CD4-positive, alpha-beta T cell (primary cell): ENCODE measurements at places on chromosomes 13 and 19.

GRCh38 chr13:110445183-110445582 is 116.3 kb downstream of the RAB20 start:
- peak; percentile 33 for DNase-seq

- peak; percentile 7 for DNase-seq
Observed at GRCh38 chr19:17052439-17052838, 22.8 kb downstream of the HAUS8 start.

DNA sequence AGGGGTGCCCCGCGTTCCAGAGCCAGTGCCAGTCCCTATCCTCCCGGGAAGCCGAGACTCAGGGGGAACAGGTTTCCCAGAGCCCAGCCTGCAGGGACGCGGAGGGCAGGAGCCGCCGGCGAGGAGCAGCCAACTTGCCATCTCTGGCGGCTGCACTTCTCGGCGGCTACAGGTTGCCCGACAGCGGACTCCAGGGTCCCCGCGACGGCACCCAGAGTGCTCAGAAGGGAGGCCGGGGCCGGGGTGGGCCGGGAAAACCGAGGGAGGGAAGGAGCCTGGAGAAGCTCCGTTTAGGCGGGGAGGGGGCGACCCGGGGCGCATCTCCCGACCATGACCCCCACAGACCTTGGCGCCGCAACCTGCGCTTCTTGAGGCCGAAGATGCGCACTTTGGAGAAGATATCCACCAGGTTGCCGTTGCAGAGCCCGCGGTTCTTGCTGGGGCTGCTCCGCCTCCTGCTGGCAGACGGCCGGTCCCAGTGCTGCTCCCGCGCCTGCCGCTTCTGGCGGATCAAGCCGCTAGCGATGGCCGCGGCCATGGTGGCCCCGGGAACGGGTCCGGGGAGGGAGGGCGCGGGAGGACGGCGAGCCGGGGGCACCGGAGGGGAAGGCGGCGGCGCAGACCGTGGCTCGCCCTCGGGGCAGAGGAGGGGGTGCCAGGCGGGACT is 463.8 kb downstream of the ITGBL1 start:
- DNase-seq = no peak

GRCh38 chr19:30521937-30522336 is 149.8 kb downstream of the ZNF536 start:
- no peak for DNase-seq

GRCh38 chr19:38352611-38353010 is 17.0 kb downstream of the CATSPERG start:
- no peak for DNase-seq

GRCh38 chr19:12494260-12494860 is 9.7 kb upstream of the ZNF709 start:
- no peak for DNase-seq

- DNase-seq = peak; percentile 78
Observed at GRCh38 chr19:10797541-10798256, 38.3 kb downstream of the TMED1 start.

GRCh38 chr19:42762789-42763188 is 2.7 kb downstream of the PSG8 start:
- no peak for DNase-seq

- no peak for DNase-seq
Observed at GRCh38 chr13:37667702-37668101, 69.1 kb upstream of the POSTN start.

DNA sequence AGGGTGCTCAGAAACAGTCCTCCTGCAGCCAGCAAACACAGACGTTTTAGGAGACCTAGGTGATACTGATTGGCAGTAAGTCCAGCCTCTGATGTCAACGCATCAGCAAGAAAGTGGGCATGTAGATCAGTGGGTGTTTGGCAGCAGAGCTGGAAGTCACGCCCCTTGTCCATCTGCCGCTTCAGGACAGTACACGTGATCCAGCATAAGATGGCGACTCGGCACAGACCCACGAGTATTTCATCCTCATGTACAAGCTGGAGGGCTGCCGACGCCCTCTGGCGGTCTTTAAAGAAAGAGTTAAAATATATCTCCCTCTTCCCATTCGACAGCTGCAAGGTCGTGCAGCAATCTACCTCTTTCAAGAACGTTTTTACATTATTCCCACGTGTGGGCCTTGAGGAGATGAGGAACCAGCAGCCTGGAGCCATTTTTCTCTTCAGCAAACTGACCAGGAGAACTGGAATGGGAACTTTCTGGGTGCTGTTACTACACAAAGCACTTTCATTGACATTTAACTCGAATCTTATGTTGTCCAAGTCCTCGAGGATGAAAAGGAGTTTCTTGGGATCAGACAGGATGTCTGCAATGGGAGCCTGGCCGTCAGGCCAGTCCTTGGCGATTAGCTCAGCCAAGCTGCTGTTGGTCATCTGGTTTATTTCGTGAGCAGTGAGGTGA is 22.3 kb downstream of the NLRP11 start:
- no peak for DNase-seq

- no peak for DNase-seq
Observed at GRCh38 chr13:47256618-47257017, 359.8 kb upstream of the HTR2A start.

- no peak for DNase-seq
Observed at GRCh38 chr13:30711837-30712236, 23.5 kb upstream of the ALOX5AP start.

DNA sequence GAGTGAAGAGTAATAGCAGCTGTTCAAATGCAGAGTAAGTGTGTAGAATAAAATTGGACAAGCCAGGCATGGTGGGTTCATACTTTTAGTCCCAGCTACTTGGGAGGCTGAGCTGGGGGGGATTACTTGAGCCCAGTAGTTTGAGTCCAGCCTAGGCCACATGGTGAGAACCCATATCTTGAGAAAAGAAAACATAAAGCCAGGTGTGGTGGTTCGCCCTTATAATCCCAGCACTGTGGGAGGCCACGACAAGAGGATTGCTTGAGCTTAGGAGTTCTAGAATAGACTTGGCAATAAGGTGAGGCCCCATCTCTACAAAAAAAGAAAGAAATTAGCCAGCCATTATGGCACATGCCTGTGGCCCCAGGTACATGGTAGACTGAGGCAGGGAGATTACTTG is 1241.1 kb downstream of the UQCRFS1 start:
- no peak for DNase-seq

GRCh38 chr13:106318941-106319411 is 216.5 kb downstream of the EFNB2 start:
- DNase-seq = no peak

- DNase-seq = no peak
Observed at GRCh38 chr13:23684647-23685046, 114.4 kb downstream of the TNFRSF19 start.

GRCh38 chr13:21670006-21670882 is 629 bp upstream of the FGF9 start:
- peak; percentile 42 for DNase-seq

- DNase-seq = no peak
Observed at GRCh38 chr13:29196409-29197074, 376.4 kb downstream of the MTUS2 start.

GRCh38 chr19:34664168-34664567 is 12.8 kb downstream of the SCGB2B2 start:
- no peak for DNase-seq

- no peak for DNase-seq
Observed at GRCh38 chr19:38891771-38892170, 7.6 kb downstream of the SIRT2 start.

DNA sequence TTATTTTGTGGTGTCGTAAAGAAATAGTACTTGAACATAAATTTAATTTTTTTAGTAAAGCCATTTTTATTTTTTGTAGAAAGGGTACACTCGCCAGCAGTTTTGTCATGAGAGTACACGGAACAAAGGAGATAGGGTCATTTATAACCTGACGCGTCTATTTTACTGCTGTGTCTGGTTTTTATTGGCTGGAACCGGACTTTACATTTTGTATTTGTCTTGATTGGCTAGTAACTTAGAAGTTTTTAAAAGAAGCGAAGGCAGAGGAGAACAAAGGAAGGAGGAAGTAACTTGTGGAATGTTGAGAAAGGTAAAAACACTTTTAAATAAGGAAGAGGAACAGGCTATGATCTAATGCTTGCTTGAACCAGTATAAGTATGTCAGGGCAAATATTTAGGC is 43.5 kb downstream of the TRPM4 start:
- no peak for DNase-seq

DNA sequence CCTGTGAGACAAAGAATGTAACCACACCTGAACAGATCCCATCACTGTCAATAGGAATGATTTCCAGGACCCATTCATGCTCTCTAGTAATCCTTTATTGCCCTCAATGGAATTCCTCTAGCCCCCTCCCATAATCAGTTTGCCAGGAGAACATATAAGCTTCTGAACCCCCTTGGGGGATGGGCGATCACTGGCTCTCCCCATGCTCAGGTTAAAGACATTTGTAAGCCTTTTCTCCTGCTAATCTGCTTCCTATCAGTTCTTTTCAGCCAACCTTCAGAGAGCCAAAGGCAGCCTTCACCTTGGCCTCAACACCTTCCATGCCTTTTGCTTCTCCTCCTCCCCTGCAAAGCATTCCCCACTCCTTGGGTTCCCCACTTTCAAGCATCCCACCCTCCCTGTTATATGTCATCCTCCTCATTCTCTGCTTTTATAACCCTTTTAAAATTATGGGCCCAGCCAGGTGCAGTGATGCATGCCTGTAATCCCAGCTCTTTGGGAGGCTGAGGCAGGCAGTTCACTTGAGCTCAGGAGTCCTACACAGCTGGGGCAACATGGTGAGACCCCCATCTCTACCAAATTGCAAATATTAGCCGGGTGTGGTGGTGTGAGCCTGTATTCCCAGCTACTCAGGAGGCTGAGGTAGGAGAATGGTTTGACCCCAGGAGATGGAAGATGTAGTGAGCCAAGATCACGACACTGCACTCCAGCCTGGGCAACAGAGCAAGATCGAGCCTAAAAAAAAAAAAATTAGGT is 12.4 kb downstream of the DPRX start:
- DNase-seq = no peak

GRCh38 chr13:26390203-26390602 is 136.3 kb downstream of the CDK8 start:
- DNase-seq = no peak

DNA sequence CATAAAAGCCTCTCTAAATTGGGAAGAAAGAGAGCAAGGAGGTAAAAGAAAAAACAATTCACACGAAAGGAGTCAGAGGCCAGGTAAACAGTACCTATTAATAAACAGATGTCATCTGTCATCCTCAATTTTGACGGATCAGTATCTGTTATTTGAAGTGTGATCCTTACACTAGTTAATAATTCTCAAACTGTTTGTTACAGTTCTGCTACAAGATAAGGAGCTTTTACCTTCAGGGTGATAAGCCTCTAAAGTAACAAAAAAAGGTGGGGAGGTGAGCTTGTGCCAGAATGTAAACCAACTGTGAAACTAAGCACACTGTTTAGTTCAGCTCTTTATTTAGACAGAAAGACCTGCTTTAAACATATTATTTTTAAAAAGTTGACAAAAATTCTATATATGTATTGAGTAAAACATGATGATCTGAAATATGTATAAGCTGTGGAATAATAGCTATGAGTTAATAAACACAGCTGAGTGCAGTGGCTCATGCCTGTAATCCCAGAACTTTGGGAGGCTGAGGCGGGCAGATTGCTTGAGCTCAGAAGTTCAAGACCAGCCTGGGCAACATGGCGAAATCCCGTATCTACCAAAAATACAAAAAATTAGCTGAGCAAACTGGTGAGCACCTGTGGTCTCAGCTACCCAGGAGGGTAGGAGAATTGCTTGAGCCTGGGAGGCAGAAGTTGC is 48.4 kb upstream of the EBPL start:
- no peak for DNase-seq

DNA sequence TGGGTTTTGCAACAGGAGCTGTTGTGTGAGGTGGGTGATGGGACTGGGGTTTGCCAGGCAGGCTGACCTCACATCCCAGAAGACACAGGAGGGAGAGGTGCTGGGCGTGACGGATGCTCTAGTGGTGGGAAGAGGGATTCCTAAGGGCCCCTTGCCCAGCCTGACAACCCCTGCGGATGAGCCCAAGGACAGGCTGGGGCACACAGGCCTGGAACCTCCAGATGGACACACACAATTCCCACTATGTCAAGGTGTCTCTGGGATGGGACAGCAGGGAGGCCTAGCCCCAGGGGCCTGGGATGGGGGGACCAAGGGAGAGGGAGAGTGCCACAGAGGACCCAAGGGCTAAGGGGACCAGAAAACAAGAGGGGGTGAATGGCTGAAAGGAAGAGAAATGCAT is 191.5 kb downstream of the ZNF536 start:
- no peak for DNase-seq

DNA sequence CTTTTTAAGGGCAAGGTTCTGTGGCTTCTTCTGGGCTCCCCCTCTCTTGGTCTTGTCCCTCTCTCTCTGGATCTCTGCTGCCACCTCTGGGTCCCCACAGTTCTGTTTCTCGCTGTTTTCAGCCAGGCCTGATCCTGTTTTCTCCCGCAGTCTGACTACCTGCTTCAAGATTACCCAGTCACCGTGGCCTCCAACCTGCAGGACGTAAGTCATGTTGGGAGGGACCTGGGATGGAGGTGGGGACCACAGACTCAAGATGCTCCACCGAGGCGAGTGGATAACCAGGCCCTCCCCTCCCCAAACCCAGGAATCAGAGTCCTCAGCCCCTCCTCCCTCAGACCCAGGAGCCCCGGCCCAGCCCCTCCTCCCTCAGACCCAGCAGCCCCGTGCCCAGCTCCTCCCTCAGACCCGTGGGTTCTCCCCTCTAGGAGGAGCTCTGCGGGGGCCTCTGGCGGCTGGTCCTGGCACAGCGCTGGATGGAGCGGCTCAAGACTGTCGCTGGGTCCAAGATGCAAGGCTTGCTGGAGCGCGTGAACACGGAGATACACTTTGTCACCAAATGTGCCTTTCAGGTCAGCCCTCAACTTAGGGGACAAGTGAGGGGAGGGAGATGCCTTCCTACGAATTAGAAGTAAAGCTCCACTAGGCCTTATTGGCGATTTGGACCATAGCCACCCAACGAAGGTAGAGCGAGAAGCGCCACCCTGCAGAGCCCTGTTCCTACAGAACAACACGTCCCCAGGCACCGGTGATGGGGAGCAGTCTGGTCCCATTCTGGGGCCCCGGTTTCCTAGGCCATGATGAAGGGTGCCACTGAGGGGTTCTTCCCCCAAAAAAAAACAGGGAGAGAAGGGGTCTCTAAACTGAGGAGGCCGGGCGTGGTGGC is 2.2 kb downstream of the FLT3LG start:
- DNase-seq = peak; percentile 64

DNA sequence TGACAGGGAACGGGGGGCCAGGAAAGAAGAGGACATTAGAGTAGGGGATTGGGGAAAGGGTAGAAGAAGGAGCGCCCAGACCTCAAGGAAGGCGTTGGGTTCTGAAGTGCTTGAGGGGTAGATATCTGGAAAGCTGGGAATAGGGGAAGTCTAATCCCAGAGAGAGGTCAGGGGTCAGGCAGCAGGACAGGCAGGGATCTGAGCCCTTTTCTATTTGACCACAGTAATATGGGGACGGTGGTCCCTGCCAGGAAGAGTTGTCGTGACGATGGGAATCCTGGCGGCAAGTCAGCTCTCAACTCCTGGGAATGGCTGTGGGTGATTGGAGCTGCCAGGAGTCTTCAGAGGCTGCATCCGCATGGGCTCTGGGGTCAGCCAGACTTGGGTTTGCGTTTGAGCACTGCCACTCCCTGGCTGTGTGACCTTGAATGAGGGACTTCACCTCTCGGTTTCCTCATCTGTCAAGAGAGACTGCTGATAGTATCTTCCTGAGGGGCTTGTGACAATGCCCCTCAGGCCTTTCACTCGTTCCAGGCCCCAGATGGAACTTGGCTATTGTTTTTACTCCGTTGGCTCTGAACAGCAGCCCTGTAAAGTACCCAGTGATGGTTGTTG is 1.3 kb downstream of the AP2A1 start:
- DNase-seq = no peak

GRCh38 chr13:63514886-63515285 is 2099.2 kb upstream of the PCDH20 start:
- no peak for DNase-seq
